Stimulated activated CD8-positive, alpha-beta memory T cell treated with anti-CD3 and anti-CD28 coated beads, Interleukin-4, amount 100 ng/mL, for 1 hour (primary cell): ENCODE measurements at places on chromosomes 12 and 14.
A peak's percentile ranks its signal among the peaks of the same experiment; 100 is the strongest.

DNA sequence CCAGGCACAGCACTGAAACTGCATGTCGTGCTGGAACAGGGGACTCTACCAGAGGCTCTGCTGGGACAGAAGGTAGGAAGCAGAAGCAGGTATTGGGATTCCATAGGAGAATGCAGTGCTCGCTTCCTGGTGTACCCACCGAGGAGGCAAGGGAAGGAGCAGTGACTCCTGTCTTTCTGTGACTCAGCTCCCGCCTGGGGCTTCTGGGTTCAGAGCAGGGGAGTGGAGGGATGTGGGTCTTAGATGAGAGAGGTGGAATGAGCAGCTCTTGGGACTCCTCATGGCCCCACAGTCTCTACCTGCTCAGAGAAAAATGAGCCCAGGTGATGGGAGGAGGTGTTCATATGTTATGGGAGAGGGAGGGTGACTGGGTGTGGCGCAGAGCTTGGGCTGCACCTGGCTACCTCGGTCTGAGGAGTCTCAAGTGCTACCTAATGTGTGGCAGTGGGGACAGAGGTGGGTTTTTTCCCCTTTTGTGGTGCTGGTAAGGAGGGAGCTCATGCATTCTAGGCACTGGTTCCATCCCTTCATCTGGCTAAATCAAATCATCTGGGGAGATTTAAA lies 26.3 kb downstream of the WNT5B start:
- no peak for DNase-seq

GRCh38 chr14:63478437-63478852 lies 64.7 kb downstream of the PPP2R5E start:
- no peak for DNase-seq

- DNase-seq = no peak
Measured at GRCh38 chr12:96425321-96425720, 25.1 kb upstream of the CDK17 start.

DNA sequence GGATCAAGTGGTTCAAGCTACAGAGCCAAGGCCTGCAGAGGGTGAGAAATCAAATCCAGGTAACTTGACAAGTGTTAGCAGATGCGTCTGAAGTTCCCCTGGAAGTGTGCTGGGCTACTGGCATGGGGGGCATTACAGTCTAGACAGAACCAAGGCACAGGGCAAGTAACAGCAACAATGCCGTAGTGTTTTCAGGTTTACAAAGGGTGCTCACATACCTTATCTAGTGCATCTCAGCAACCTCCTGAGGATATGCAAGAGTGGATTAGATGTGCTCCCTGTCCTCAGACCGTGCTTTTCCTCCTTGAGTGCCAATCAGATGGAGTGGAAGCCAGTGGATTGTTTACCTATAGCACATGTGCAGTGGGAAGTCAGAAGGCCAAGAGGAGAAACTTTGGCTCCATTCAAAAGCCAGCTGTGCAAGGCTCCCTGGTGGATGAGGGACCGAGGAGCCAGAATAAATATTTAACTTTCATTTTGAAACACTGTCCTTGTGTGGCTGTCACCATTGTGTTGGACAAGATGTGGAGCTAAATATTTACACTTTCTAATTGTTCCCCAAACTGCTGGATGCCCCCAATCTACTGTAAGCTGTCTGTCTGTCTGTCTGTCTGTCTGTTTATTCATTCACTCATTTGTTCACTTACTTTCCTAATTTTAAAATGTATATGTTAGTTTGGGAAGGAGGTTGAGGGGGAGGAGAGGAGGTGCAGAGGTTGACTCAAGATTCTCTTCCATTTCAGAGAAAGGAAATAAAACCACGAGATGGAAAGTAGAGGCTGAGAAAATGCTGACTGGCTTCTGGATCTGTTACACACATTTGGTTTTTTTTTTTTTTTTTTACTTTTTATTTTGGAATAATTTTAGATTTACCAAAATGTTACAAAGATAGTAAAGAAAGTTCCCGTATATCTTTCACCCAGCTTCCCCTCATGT lies 184.0 kb upstream of the PARP11 start:
- no peak for DNase-seq

DNA sequence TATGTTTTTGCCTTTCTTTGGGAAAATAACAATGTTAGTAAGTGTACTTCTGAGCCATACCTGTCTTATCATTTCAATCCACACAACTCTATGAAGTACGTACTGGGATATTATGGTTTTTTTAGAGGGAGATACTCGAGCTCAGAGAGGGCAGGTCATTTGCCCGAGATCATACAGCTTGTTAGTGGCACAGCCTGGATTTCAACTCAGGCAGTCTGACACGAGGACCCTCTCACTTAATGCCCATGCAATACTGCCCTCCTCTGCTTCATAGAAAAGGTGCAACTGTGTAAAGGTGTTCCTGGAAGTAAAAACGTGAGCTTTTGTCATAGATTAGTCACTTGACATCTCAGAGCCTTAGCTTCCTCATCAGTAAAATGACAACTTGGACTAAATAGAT lies 128.0 kb downstream of the NDUFA12 start:
- DNase-seq = no peak

GRCh38 chr12:108804271-108804953 lies 53.0 kb downstream of the SSH1 start:
- DNase-seq = no peak

GRCh38 chr14:28754209-28754985 lies 12.2 kb upstream of the FOXG1 start:
- no peak for DNase-seq

DNA sequence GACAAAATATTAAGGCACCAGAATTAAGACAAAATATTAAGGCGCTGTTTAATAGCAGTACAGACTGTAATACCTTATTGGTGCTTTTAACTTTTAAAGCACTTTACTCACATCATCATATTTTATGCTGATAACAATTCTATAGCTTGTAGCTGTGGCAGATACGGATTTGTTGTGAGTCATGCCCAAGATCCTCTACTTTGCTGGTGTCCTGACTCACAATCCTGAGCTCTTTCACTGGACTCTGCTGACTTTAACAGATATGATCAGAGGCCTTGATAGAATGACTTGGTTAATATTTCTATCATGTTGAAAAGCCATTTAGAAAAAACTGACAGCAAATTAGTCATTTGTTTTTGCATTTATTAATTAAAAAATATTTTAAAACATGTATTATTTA lies 99.0 kb upstream of the PKP2 start:
- DNase-seq = no peak

DNA sequence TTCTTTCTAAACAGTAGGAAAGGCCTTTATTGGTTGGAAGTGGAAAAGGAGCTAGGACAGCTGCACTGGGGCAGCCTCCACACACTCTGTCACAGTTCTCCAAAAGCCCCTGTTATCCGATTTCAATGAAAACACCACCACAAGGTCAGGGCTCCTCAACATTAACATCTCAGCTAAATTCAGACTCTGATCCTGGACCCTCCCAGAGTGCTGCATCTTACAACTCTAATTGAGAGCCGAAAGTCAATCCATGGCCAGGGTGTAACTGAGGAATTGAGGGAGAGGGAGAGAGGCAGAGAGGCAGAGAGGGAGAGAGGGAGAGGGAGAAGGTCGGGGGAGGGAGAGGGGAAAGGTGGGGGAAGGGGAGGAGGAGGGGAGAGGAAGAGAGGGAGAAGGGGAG lies 32.1 kb downstream of the DICER1 start:
- DNase-seq = no peak

GRCh38 chr14:101497684-101498525 lies 63.4 kb upstream of the DIO3 start:
- DNase-seq = no peak

GRCh38 chr12:116266168-116266601 lies 11.3 kb downstream of the MED13L start:
- DNase-seq = no peak

- no peak for DNase-seq
Measured at GRCh38 chr14:67527756-67528155, 5.3 kb upstream of the PLEKHH1 start.

GRCh38 chr12:49794811-49795653 lies 33.2 kb downstream of the NCKAP5L start:
- no peak for DNase-seq

GRCh38 chr12:110175201-110175600 lies 51.0 kb downstream of the IFT81 start:
- no peak for DNase-seq

GRCh38 chr14:94180655-94181271 lies 6.6 kb downstream of the PPP4R4 start:
- DNase-seq = no peak

- no peak for DNase-seq
Measured at GRCh38 chr14:104152246-104152575, 13.8 kb downstream of the KIF26A start.

DNA sequence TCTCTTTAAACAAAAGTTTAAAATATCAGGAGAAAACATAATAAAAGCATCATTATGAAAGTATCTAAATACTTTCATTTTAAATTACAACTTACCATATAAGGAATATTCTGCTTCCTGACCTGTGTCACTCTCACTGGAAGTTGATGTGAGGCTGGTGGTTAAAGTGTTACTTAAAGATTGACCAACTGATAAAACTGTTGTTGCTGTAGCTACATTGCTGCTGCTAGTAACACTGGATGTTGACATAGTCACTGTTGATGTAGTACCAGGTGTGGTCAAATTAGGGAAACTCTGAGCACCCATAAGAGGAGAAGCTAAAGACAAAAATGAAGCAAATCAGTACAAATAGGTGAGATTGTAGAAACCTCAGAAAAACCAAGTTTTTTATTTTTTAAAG lies 79.9 kb downstream of the HECTD1 start:
- DNase-seq = no peak

DNA sequence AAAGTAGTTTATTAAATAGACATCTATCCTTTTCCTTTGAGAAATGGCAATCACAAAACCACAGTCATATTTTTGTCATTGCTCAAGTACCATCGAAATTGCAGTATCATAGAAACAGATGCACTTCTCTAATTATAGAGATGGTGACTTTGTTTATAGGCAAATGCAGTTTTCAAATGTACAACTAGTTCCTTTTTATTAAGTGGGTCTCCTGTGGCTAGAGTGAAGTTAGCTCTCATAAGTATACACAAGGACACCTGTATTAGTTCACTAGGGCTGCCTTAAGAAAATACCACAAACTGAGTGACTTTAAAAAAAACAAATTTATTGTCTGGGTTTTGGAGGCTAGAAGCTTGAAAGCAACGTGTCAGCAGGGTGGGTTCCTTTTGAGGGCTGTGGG lies 62.8 kb downstream of the OTOGL start:
- no peak for DNase-seq

- DNase-seq = peak; percentile 32
Measured at GRCh38 chr12:44847888-44848702, 28.0 kb downstream of the NELL2 start.

DNA sequence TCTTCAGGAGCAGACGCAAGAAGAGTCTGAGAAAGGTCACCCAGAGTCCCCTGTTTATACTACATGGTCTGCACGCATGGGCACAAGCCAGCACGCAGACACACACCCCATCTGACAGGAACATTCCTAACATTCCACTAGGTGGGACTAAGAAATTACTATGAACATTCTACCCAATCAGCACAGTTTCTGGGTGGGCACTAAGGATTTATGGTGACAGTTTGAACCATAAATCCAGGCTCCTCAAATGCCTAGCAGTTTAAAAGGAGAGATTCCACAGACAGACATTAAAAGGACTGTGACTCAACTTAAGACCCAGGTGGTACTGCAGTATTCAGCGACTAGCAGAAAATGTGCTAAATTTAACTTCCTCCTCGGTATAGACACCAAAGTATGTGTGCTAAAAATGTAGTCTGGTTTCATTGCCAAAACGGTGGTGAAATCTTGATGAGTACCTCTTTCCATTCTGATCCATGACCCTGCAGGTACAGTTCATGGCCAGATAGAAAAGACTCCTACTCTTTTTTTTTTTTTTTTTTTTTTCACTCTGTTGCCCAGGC lies 16.2 kb downstream of the ABHD4 start:
- no peak for DNase-seq

DNA sequence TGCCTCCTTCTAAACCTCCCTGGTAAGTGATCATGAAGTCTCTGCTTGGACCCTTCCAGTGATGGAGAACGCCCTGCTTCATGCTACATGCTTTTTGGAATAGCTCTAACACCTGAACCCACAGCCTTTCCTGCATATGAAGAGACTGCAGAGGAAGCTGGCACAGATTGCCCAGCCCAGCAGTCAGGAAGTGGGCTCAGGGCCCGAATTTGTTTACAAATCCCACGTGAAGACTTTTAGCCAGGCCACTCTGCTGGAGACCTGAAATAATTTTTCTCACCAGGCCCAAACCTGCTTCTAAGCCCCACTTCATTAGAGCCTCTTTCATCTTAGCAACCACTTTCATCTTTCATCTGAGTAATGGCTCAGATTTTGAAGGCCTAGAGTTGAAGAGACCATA lies 22.9 kb downstream of the RTN1 start:
- no peak for DNase-seq

GRCh38 chr14:98945611-98946570 lies 326.1 kb downstream of the BCL11B start:
- DNase-seq = no peak
